ENCODE measurements at places on chromosomes 2 and 18. TPM values are rescaled to one million over a fixed set of nuclear protein-coding genes. Genes with fewer than 3 reads are reported as not detected.

NPPC gene
- 2.3 TPM for polyA plus RNA-seq

BOLL gene
- polyA plus RNA-seq: not detected

AQP4 gene
- 0.27 TPM for polyA plus RNA-seq

ALPG gene
- 0.96 TPM for polyA plus RNA-seq

CERKL gene
- polyA plus RNA-seq: 2.4 TPM

ANKRD30B gene
- 0.02 TPM for polyA plus RNA-seq

OTOS gene
- polyA plus RNA-seq: 2.4 TPM

SPOPL gene
- polyA plus RNA-seq: 7.3 TPM

SNORC gene
- 5.0 TPM for polyA plus RNA-seq

DNA sequence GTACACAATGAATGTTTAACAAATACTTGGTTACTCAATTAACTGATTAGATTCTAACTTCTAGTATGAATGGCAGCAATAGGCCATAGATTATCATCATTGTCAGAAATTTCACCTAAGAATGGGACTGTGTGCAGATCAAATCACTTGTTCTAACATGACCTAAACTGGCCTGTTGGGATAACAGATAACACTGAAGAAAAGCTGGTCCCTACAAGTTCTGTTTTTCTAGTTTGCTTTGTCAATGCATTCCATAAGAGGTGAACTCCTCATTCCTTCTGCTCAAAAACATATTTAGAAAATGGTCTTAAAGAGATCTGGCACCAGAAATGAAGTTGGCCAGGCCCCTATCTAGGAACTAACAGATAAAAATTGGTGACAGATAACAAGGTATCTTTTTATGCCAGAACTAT is 175.4 kb downstream of the THADA start:
- no peak for DNase-seq

GRCh38 chr18:59744271-59744721 is 47.1 kb upstream of the CCBE1 start:
- DNase-seq: no peak

- no peak for DNase-seq
Measured at GRCh38 chr18:37873416-37873815, 307.8 kb upstream of the CELF4 start.

- no peak for DNase-seq
Measured at GRCh38 chr2:185618625-185619024, 120.0 kb upstream of the FSIP2 start.

GRCh38 chr2:10400978-10401951 is 46.9 kb downstream of the ODC1 start:
- no peak for DNase-seq

- no peak for DNase-seq
Measured at GRCh38 chr2:24181849-24182248, 7.0 kb downstream of the FAM228A start.

- DNase-seq: no peak
Measured at GRCh38 chr2:235382601-235383000, 111.2 kb upstream of the AGAP1 start.

DNA sequence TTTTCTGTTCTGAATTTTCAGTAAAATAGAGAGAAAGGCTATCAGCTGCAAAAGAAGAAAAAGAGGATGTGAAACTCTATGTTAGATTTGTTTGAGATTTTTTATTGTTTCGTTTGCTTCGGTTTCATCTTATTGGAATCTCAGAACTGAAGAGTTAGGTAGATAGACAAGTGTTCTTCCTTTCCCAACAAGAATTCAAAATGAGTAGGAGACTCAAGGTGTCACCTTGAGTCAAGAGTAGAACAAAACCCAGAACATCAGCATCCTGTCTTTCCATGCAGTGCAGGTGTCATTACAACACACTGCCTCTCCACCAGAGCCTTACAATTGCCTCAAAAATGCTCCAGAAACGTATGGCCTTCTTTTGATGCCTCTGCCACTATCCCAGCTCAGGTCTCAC is 21.1 kb downstream of the NBAS start:
- no peak for DNase-seq

DNA sequence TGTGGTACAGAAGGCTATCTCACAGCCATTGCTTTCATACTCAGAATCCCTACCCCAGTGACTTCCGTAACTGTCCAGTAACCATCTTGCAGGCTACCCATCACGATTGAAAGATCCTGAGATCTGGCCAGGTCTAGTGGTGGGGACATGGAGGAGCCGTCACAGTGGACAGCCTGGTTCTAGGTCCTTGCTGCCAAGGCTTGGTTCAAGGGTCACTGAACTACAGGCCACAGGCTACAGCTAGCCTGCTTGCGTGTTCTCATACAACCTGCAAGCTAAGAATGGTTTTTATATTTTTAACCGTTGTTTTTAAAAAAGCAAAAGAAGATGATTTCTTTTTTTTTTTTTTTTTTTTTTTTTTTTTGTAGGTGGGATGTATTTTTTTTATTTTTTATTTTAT is 151.6 kb downstream of the MYO1B start:
- no peak for DNase-seq

DNA sequence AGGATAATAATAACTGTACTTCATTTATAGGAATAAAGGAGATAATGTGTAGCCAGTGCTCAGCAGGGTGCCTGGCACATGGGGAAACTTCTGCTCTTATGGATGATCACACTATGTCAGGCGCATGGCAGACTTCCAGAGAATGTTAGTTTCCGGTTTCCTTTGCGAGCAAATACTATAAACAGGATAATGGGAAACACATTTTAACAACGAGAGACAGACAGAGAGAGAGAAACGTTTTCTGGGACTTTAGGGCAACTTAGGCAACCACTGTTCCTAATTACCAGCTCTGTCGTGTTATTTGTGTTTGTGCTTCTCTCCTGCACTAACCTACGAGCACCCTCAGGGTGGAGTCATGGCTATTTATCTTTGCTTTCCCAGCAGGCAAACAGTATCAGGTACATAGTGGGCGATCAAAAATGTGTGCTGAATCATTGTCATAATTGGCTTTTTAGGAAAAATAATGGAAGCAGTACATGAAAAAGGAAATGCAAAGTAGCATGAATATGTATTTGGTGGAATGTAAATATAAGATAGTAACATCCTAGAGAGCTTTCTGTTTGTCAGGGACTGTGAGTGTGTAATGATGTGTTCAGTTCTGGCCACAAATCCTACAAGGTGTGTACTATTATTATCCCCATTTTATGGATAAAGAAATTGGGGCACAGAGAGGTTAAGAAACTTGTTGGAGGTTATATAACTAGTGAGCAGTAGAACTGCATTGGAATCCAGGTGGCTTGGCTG is 36.8 kb upstream of the IGFBP2 start:
- no peak for DNase-seq

GRCh38 chr2:173644146-173644545 is 289.5 kb downstream of the CDCA7 start:
- no peak for DNase-seq

GRCh38 chr2:201471732-201472393 is 20.3 kb downstream of the STRADB start:
- DNase-seq: no peak

- no peak for DNase-seq
Measured at GRCh38 chr2:126177479-126177878, 478.5 kb upstream of the GYPC start.
